Caki2 (cell line): ENCODE measurements at places on chromosomes 6 and 20.

- DNase-seq, result no peak
Observed at GRCh38 chr20:41551011-41551705, 67.0 kb downstream of the CHD6 start.

GRCh38 chr20:15032352-15032622 lies 694.9 kb upstream of the FLRT3 start:
- DNase-seq, result no peak

GRCh38 chr6:131628726-131629125 lies 684 bp upstream of the MED23 start:
- DNase-seq, result no peak

DNA sequence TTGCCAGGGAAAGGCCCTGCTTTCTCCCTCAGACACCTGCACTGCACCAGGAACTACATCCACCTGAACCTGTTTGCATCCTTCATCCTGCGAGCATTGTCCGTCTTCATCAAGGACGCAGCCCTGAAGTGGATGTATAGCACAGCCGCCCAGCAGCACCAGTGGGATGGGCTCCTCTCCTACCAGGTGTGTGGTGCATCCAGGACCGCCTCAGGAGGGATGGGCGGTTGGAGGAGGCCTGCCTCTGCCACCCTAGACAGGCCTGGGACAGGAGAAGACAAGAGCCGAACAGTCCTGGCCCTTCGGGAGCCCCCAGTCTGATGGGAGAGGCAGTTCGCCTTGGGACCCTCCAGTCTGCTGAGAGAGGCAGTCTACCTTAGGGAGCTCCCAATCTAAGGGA lies 24.2 kb downstream of the GLP1R start:
- DNase-seq, result no peak

DNA sequence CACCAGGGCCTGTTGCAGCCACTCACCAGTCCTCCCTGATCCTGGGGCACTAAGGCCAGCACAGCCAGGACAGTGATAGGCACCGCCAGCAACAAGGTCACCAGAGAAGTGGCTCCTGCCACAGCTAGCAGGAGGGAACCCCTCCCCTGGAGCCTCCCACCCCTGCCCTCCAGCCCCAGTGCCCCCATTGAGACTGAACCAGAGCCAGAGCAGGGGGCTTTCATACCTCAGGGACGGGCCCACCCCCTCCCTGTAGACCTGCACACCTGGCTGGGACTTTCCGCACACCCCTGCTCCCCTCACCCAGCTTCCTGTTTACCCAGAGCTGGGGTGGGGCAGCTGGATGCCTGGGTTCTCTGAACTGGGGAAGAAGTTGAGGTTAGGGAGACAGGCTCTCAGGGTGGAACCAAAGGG lies at the start of gene LTB:
LTB (minus strand) TSS at position 195 of the 414 bp plus-strand sequence; CDS start at position 188, 7 bp downstream.
- no peak for DNase-seq

- no peak for DNase-seq
Observed at GRCh38 chr6:19269341-19269898, 567.8 kb upstream of the ID4 start.

DNA sequence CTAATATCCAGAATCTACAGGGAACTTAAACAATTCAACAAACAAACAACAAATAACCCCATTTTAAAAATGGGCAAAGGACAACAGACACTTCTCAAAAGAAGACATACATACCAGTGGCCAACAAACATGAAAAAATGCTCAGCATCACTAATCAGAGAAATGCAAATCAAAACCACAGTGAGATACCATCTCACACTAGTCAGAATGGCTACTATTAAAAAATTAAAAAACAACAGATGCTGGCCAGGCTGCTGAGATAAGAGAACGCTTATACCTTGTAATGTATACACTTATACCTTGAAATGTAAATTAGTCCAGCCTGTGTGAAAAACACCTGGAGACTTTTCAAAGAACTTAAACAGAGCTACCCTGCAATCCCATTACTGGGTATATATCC lies 166.8 kb downstream of the IBTK start:
- no peak for DNase-seq

- no peak for DNase-seq
Observed at GRCh38 chr6:28349344-28349891, 329 bp upstream of the ZKSCAN3 start.
